ENCODE measurements at places on chromosomes 11 and 22. TPM values are rescaled to one million over a fixed set of nuclear protein-coding genes. Genes with fewer than 3 reads are reported as not detected.

The CCDC116 gene
- total RNA-seq: not detected

The NPAS4 gene
- 0.19 TPM for total RNA-seq

The LRRC32 gene
- total RNA-seq: 37.9 TPM

The ACR gene
- total RNA-seq: 0.39 TPM

The FADS3 gene
- 93.0 TPM for total RNA-seq

The FOSL1 gene
- 4.9 TPM for total RNA-seq

The TP53I11 gene
- total RNA-seq: 89.0 TPM

Measured in right atrium auricular region (tissue), 2 donors.